Omental fat pad (tissue), 4 donors: ENCODE measurements at places on chromosomes 12 and 14.

GRCh38 chr12:63319936-63320633 is 169.1 kb upstream of the AVPR1A start:
- DNase-seq, result no peak

GRCh38 chr14:96671218-96671617 is 126.0 kb upstream of the VRK1 start:
- no peak for DNase-seq

- no peak for DNase-seq
These were observed 20.8 kb upstream of the VSX2 start for GRCh38 chr14:74218462-74218861.

GRCh38 chr14:63487724-63488123 is 55.5 kb downstream of the PPP2R5E start:
- DNase-seq, result no peak

DNA sequence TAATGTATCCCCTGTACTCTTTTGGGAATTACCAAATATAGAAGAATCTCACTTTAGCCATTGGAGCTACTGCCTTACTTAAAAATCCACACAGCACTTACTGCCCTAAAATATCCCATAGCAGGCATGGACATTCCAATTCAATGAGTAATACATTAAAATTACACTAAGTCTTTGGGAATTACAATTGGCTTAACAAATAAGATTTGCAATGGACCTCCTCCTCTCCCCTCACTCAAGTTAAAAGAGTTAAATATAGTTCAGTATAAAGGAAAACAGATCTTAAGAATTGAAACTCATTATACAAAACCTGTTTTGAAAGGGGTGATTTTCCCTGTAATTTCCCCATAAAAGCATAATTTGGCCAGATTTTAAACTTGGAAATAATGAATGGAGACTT is 477.1 kb downstream of the SLC16A7 start:
- DNase-seq, result no peak
